ENCODE measurements at places on chromosomes 3 and 15.

GRCh38 chr3:158775426-158776410, 26.1 kb upstream of the MFSD1 start:
- DNase-seq, result no peak

DNA sequence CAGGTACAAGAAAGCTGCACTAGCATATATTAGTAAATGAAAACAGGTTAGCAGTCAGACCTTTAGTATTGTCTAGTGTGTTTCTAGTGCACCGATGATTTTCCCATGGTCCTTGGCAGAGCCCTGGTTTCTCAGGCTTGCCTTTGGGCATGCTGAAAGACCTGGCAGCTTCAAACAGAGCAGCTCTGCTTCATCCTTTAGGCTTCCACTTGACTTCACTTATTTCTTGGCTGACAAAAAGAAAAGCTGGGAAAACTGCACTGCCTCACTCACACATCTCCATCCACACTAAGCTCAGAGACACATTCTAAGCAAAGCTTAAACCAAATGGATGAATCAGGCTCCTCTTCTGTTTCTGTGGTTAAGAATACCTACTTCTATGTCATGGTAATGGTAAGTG, 374.8 kb upstream of the PDZRN3 start:
- no peak for DNase-seq

- no peak for DNase-seq
These were observed 55.7 kb downstream of the GALK2 start for GRCh38 chr15:49225572-49226281.

- DNase-seq, result no peak
These were observed 11.9 kb downstream of the ATP8B4 start for GRCh38 chr15:50107157-50107556.

DNA sequence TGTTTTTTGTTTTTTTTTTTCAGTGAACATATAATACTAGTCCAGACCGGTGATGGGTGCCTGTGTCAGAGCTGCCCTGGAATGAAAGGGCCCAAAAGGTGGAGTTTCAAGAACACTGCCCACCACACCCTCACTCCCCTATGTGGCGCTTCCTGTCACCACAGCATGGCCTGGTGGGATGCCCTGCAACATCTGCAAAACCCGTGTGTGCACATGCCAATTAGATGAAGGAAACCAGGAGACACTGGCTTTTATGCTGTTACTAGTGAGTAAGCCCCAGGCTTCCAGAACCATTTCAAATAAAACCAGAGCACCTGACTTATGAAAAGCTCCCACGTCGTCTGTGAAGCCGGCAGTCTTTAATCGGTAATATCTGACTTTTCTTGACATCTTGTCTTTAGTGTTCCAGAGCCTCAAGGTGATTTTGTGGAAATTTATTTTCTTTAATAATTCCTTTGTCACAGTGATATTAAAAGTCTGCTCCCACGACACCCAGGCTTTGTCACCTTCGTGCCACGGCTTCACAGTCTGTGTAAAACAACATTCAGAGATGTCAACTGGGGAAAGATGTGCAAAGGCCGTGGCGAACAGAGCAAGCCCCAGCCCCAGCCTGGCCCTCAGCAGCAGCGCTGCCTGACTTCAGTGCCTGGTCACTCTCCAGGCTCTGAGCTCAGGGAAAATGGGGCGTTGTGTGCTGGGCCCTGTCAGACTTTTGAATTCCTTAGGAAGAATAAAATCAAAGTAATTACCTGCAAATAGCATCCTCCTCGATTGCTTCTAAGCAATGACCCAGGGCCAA, 6.4 kb downstream of the CFAP92 start:
- DNase-seq, result no peak

DNA sequence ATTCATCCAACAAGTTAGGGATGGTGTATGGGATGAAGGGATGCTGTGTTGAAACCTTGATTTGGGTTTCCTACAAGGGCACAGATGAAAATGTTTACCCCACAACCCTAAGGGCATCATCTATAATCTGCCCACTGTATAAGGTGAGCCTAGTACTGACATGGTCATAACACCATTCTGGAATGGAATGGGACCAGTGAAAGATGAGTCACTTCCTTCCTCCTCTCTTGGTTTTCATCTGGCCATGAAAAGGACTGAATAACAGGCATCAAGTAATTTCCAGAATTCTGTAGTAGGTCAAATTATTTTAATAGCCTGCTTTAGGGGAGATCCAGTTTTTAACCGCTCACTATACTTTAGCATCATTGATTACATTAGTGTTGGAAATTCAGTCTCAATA, 538.6 kb downstream of the NR2F2 start:
- no peak for DNase-seq

GRCh38 chr15:90500171-90500570, 29.6 kb upstream of the CRTC3 start:
- DNase-seq, result no peak

GRCh38 chr3:60142009-60142408, 1092.2 kb upstream of the CFAP20DC start:
- DNase-seq, result no peak

- DNase-seq, result peak; percentile 80
These were observed 306.5 kb downstream of the RPLP1 start for GRCh38 chr15:69758810-69759790.

- DNase-seq, result no peak
These were observed 38.1 kb downstream of the FSIP1 start for GRCh38 chr15:39744334-39745103.

- no peak for DNase-seq
These were observed 124.8 kb downstream of the SV2B start for GRCh38 chr15:91224755-91225380.

- no peak for DNase-seq
These were observed 321.2 kb upstream of the TLE3 start for GRCh38 chr15:70418943-70419342.

- DNase-seq, result no peak
These were observed 49.5 kb downstream of the CD86 start for GRCh38 chr3:122104515-122105194.

- no peak for DNase-seq
These were observed 168.9 kb downstream of the MYRIP start for GRCh38 chr3:39978308-39978707.

- no peak for DNase-seq
These were observed 210.7 kb upstream of the UBE2E1 start for GRCh38 chr3:23594894-23595670.

GRCh38 chr15:79475306-79475705, 43.2 kb downstream of the MINAR1 start:
- no peak for DNase-seq

- DNase-seq, result no peak
These were observed at the start of gene CP for GRCh38 chr3:149221783-149222517. TSS of gene CP (minus strand) at chr3:149221829. CDS start at chr3:149221792, 37 bp downstream.

- no peak for DNase-seq
These were observed 132.3 kb upstream of the NEO1 start for GRCh38 chr15:72919936-72920465.

DNA sequence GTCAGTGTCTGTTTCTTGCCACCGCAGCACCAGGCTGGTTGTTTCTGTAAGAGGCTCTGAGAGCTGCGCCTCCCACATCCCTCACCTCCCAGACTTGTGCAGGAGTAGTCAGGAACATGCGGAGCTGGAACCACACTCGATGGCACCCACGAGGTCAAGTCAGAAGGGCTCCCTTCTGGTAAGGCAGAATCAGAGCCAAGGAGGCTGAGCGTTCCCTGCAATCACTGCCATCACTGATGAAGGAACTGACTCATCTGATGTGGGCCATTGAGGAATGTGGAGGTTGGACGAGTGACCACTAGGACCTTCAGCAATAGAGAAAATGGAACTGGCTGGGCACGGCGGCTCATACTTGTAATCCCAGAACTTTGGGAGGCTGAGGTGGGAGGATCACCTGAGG, 35.7 kb upstream of the BLM start:
- peak; percentile 22 for DNase-seq

- no peak for DNase-seq
These were observed 1.5 kb downstream of the NTRK3 start for GRCh38 chr15:88255087-88255483.

GRCh38 chr3:151867666-151868065, 5.8 kb upstream of the SUCNR1 start:
- DNase-seq, result no peak

DNA sequence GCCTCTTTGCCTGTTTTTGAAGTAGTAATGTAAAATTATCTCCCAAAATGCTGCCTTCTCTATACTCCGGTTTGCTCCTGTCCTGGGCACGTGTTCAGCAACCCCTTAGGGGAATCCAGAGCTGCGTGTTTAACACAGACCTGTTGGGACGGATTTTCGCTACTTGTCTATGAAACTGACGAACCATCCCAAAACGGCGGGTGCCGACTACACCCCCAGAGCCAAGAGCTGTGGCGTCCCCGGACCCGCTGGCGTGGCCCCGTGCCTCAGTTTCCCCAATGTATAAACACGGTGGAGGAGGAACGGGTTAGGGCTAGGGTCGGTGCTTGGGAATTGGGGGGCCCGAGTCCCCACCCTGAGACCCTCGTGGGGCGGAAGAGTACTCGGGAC, 473 bp downstream of the FHIT start:
- no peak for DNase-seq

DNA sequence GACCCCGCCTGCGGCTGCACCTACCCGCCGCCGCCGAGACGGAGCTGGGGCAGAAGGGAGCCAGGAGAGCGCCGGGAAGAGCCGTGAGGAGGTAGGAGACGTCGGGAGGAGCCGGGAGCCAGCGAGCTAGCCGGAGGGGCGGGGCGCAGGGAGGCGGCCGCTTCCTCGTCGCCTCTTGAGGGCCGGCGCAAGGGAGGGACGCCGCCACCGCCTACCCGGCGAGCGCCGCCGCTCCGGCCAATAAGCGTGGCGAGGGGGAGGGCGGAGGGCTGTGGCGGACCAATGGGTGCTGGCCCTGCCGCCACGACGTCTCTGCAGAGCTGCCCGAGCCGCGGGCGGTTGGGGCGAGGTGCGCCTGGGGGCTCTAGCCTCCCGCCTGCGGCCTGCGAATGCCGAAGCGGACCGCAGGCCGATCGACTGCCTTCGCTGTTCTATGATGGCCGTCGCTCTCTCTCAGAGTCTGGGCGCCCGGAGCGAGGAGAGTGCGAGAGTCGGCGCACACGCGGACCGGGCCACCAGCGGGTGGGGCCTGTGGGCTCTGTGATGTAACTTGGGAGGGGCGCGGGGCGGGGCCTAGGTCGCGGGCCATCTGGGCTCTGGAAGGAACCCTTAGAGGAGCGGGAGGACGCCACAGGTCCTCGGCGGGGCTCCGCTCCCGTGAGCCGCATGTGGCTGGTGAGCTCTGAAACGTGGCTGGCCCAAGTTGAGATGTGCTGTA, 72.7 kb upstream of the MAP4 start:
- DNase-seq, result peak; percentile 96

DNA sequence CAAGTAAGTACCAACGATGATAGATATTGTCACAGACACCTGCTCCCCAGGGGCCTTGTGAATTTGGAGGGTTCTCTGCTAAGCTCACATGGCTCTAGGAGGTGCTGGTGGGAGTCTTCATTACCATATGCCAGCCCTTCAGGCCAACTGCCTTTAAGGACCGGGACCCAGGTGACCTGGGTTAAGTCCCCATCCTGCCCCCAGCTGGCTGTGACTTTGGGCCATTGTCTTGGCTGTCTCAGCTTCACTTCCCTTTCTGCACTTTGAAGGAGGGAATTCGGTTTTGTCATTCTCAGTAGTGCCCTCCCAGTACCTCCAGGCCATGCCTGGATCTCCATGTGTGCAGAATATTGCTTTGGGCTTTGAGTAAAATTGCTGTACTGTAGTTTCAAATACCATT, 72.8 kb upstream of the ACAD9 start:
- DNase-seq, result no peak

DNA sequence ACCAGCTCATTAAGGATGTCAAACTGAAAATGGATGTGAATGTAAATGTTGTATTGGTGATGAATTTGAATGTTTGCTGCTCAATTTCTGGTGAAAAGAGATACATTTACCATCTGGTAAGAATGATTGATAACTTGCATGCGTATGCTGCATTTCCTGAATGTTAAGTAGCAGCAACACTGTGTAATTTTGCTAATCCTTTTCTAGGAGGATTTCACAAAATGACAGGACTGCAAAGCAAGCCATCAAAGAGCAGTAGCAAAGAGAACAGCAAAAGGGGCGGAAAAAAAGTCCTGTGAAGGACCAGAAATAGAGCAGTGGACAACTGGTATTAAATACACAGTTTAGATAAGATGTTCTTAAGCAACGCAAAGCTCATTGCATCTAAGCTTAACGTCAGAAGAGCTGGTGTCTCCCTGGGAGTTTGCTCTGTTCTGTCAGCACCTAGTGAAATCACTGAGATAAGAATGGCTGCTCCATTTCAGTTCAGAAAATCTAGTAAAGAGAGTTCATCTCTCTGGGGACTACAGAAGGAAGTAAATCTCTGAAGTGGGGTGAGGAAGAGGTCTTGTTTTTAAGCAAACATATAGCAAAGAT, 23.5 kb upstream of the PAQR5 start:
- DNase-seq, result no peak

- no peak for DNase-seq
These were observed 78.1 kb downstream of the ADCY5 start for GRCh38 chr3:123370819-123371218.

DNA sequence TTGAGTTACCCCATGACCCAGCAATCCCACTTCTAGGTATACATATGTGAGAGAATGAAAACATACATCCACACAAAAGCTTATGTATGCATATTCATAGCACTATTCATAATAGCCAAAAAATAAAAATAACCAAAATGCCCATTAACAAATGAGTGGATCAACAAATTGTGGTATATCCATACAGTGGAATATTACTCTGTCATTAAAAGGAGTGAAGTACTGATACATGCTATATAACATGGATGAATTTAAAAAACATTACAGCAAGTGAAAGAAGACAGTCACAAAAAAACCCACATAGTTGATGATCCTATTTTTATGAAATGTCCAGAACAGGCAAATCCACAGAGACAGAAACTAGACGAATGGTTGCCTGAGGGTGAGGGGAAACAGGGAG, 5.2 kb downstream of the C3orf20 start:
- no peak for DNase-seq

- DNase-seq, result no peak
These were observed 142.4 kb upstream of the TMC3 start for GRCh38 chr15:81516461-81516860.

GRCh38 chr15:98155356-98155755, 194.9 kb downstream of the ARRDC4 start:
- DNase-seq, result no peak

GRCh38 chr3:36493051-36493450, 112.7 kb downstream of the STAC start:
- DNase-seq, result no peak

DNA sequence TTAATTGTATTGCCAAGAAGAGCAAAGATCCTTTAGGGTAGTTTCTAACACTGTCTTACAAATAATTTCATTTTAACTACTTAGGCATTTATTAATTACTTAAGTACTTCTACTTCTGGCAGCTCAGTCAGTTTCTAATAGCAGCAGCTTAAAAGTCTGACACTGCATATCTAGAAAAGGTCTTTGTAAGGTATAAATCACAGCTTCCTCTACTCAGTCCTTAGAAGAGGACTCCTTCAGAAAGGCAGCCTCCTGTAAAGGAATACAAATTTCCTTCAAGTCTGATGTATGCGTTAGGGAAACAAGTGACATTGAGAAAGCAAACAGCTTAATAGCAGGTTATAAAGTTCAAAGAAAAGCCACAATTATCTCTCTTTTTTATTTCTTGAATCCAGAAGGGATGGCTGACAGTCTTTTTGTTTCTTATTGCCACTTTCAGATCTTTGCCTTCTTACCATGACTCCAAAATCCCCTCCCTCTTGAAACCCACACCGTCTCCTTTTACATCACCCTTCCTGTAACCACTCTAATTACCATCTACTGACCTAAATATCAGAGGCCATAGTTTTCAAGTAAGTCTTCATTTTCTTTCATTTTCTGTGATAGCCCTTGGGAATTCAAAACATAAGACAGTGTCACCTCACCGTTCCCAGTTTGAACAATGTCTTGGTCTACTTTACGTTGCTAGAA, 109.5 kb downstream of the CGGBP1 start:
- no peak for DNase-seq

Data from activated naive CD8-positive, alpha-beta T cell treated with anti-CD3 and anti-CD28 coated beads, Interleukin-2, amount 10 ng/mL, durations not matched to agents 7 days and 5 days (primary cell).